Breast epithelium (tissue), 4 donors: ENCODE measurements at places on chromosomes 4 and X. TPM values are rescaled to one million over a fixed set of nuclear protein-coding genes. Genes with fewer than 3 reads are reported as not detected.

The RHOXF2 gene
- not detected for total RNA-seq

The SH3TC1 gene
- 28.8 TPM for total RNA-seq

The MAOB gene
- 46.0 TPM for total RNA-seq

GRCh38 chrX:17046478-17047097 lies 100.1 kb downstream of the REPS2 start:
- no peaks in the 10 kb centered on the region for H3K27me3 ChIP-seq
- no peak overlapping the region for H3K27ac ChIP-seq
- DNase-seq, result no peak
- no peak overlapping the region for H3K4me3 ChIP-seq
- no peaks in the 10 kb centered on the region for H3K36me3 ChIP-seq

GRCh38 chrX:48599341-48599740 lies 2.0 kb downstream of the WDR13 start:
- H3K4me3 ChIP-seq, result no peak overlapping the region
- peaks cover 20% of the 10 kb centered on the region for H3K27me3 ChIP-seq
- no peaks in the 10 kb centered on the region for H3K36me3 ChIP-seq
- H3K27ac ChIP-seq, result no peak overlapping the region
- H3K4me1 ChIP-seq, result no peaks in the 10 kb centered on the region

DNA sequence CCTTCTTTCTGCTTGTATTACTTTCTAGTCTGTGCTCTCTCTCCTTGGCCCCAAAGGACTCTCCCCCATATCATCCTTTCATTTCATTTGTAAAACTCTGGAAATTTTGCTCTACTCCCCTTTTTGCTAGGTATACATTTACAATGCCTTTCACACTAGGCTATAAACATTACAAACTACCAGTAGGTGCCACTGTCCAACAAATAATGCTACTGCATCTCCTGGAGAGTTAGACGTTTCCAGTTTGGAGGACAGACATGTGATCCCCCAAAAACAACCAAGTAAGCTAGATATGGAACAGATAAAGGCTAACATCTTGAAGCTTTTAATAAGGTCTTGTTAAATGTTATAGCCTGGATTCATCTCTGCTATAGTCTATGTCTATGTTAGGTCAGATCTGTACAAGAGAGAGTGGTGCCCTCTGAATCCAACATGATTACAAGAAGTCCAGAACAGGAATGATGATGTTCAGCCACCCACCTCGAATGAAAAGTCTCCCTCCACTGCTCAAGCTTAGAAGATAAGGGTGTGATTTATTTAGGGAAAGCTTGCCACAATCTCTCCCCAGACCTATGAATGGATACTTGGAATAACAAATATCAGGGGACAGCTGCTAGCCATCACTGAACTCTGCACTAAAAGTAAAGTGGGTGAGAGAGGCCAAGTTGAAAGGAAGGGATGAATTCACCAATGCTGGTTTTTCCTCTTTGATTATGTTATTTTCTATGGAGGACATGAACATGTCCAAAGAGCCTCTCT lies 14.3 kb downstream of the CBR4 start:
- DNase-seq, result no peak
- no peak overlapping the region for H3K4me3 ChIP-seq
- H3K4me1 ChIP-seq, result peaks cover 3% of the 10 kb centered on the region
